Right hindlimb (tissue), 1 donor: ENCODE measurements at places on chromosomes 2 and 18.

DNA sequence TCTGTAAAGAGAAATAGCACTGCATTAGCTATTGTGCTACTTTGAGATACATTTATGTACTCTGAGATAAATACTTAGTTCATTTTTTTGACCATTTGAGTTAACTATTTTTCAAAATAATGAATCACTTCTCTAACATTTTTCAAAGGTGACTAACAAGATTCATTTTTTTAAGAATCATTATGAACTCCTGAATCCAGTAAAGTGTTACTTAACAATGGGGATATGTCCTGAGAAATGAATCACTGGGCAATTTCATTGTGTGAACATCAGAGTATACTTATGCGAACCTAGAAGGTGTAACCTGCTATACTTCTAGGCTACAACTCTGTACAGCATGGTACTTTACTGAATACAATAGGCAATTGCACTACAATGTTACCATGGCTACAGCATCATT is 355.8 kb downstream of the ARL6IP6 start:
- DNase-seq = no peak

- no peak for DNase-seq
These were observed 18.0 kb upstream of the DAPL1 start for GRCh38 chr2:158777077-158777476.

DNA sequence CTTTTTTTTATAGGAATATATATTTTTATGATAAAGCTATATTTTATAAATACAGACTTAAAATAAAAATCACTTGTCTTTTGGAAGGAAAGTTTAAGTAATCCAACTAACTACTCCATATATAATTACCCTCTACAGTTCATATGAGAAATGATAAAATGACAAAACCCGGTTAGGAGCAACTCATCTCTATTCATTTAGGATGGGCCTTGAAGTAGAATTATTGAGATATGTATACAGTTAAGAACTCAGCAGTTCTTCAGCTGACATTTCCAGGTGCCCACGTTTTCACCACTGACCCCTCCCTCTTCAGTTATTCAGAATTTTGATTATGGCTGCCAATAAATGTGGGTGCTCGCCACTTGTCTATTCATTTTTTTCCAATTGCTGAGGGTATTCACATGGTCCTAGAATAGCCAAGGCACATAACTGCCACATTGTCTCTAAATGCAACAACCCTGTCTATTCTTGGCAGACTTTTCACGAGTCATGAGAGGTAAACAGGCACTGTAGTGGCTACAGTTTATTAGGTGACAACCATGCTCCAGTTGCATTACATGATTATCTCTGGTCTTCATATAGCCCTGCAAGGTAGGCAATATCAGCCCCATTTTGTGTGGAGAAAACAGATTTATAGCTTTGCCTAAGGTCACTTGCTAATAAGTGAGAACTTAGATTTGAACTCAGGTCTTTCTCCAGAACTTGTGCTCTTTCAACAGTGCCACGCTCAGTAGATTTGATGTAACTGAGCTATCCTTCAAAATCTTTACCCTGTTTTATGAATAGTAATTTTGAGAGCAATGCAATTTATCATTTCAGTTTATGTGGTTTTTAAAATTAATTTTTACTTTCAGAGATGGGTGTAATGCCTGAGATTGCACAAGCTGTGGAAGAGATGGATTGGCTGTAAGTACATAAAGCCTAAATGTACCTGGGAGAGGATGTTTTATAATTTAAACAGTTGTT is 2.9 kb downstream of the DDX1 start:
- DNase-seq = no peak

DNA sequence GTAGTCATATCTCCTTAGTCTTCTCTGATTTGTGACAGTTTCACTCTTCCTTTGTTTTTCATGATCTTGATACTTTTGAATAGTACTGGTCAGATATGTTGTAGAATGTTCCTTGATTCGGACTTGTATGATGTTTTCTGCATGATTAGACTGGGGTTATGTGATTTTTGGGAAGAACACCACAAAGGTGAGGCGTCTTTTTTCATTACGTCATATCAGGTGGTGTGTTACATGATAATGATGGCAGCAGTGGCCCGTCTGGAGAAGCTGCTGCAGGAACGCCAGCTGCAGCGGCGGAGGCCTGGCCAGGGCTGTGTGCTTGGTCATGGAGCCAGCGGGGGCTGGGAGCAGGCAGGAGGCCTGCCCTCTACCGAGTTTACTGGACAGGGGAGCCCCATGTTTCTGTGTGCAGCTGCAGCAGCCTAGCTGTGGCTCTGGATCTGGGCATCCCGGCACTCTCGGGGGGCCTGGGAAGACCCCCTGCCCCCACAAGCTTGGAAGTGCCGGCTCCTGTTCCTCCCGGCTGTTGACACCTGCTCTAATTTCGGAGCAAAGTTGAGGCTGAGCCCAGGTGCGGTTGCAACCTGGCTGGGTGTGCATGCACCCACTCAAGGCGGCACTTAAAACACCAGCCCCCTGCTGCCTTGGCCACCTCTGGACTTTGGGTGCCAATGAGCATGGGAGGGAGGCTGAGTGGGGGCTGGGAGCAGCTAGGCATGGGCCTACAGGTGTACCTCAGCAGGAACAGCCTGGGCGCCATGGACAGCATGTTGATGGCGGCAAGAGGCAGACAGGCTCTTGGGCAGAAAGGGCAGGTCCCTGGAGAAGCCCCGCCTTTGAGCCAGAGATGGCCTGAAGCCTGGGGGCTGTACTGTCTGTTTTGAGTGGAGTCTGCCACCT is 26.1 kb downstream of the SLC4A10 start:
- DNase-seq = no peak
